ENCODE measurements at places on chromosomes 2 and 18.

GRCh38 chr2:118830881-118831280 lies 16.6 kb downstream of the EN1 start:
- DNase-seq, result no peak

GRCh38 chr2:120684289-120685065 lies 51.2 kb upstream of the GLI2 start:
- DNase-seq, result no peak

GRCh38 chr2:40279001-40279400 lies 172.9 kb downstream of the SLC8A1 start:
- no peak for DNase-seq

DNA sequence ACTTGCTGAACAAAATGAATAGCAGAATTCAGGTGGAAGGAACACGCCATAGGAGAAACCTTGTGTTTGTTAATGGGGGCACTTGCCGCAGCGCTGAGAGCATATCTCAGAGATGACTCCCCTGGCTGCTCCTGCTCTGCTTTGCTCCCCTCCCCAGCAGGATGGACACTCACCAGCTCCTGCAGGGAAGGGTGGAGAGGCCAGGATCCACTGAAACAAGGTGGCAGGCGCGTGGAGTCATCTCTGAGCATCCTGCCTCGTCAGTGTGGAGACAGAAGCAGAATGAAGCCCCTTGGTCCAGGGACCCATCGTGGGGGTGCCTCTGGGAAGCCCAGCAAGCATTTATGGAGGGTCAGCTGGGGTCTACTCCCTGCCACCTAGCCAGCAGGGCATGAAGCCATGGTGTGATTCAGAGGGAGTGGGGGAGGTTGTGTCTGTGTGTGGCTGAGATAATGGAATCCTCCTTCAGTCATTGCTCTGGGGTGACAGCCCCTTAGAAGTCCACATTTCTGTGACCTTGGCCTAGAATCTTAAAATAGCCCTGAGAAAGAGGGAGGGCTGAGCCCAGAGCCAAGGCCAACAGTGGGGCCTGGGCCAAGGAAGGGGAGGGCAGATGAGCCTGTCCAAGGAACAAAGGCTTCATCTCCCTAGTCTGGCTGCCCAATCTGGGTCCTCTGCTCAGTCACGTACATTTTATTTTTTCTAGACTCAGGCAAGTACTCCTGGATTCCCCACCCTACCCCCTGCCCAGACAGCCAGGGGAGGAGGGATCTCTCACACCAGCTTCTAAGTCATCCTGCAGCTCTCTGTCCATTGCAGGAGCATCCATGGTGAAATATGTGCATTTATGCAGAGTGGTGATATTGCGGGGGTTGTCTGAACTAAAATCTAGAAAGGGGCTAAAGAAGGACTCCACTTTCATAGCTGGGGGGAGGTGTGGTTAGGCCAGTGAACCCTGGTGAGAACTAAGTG lies 215.4 kb downstream of the ZBTB7C start:
- DNase-seq, result no peak

DNA sequence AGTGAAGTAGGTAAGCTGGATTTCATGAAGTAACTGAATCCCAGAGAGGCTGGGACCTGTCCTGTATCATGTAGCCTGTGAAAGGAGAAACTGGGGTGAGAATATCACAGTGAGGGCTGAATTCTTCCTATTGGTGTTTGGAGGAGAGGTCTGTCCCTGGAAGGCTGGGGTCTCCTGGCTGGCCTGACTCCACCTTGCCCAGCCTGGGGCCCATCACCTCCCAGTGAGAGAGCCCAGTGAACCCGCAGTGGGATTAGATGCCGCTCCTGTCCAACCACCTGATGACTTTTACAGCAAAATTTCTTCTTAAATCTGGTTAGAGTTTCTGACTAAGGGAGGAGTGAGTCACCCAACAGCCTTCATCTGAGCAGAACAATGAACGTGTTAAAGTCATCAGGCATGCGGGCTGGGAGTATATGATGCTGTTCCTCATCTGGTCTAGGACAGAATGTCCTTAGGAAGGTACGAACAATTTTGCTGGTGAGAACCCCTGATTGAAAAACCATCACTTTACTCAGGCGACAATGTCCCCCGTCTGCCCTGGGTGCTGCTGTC lies 152.9 kb downstream of the LPIN1 start:
- no peak for DNase-seq

- no peak for DNase-seq
Measured at GRCh38 chr2:12415536-12415935, 301.2 kb upstream of the TRIB2 start.

DNA sequence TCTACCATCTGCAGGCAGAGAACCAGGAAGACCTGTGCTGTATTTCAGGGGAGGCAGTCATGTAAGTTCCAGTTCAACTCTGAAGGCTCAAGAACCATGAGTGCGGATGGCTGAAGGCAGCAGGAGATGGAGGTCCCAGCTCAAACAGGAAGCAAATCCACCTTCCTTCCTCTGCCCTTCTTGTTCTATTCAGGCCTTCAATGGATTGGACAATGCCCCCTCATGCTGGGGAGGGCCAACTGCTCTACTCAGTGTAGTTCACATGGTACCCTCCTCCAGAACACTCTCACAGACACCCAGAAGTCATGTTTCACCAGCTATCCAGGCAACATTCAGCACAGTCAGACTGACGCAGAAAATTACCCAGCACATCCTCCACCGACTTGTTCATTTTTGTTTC lies 39.1 kb upstream of the RAB31 start:
- no peak for DNase-seq

DNA sequence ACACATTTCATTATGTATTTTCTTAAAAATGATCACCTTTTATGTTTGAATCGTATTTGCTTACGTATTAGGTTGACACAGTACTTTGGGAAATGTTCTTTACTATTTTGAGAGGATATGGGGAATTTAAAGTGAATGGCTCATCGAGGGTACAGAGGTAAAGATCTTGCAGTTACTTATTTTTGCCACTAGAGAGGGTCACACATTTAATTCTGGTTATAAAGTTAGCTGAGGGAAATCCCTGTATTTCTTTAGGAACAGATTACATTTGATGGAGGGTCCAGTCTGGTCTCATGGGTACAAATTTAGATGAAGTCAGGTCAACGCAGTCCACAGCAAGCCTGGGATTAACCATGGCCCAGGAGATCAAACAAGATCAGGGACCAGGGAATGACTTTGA lies 24.5 kb downstream of the DYNC2LI1 start:
- DNase-seq, result no peak

- DNase-seq, result no peak
Measured at GRCh38 chr2:149415086-149415485, 84.7 kb downstream of the LYPD6 start.

GRCh38 chr2:120764492-120764891 lies 28.8 kb downstream of the GLI2 start:
- no peak for DNase-seq

- DNase-seq, result no peak
Measured at GRCh38 chr2:73292906-73293533, 328 bp downstream of the EGR4 start.

GRCh38 chr18:27301615-27302378 lies 116.7 kb upstream of the CHST9 start:
- no peak for DNase-seq

DNA sequence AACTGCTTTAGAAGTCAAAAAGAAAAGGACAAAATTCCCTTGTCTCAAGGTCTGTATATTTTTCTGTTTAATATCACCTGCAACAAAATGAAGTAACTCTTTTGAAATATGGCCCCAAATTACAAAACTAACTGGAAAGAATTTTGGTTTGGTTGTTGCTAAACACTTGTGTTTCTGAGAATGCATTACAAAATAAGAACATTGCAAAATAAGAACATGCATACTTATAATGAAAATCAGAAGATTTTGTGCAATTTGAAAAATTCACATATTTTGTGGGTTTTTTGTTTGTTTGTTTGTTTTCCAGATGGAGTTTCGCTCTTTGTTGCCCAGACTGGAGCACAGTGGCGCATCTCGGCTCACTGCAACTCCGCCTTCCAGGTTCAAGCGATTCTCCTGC lies 21.8 kb downstream of the NDUFB3 start:
- no peak for DNase-seq

DNA sequence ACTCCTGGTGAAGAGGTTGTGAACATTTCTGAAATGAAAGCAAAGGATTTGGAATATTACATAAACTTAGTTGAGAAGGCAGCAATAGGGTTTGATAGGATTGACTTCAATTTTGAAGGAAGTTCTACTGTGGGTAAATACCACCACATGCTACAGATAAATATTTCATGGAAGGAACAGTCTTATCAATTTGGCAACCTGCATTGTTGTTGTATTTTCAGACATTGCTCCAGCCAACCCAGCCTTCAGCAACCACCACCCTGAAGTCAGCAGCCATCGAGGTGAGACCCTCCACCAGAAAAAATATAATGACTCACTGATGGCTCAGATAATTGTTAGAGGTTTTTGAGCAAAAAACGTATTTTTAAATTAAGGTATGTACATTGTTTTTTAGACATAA lies 10.0 kb downstream of the RDH14 start:
- no peak for DNase-seq

DNA sequence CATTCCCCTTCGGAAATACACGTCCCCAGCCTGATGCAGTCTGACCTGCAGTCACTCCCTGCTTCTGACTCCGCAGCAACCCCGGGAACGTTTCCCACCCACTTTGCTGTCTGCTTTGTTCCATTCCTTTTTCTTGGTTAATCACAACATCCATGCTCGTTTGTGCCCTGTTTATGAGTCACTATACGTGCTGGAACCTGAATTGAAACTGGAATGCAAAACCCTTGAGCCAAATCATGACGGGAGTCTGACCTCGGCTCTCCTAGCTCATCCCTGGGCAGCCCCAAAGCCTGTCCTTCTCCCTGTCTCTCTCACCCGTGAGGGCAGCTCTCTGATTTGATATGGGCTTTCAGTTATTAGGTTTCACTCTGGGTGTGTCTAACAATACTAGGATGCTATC lies 57.1 kb upstream of the RNF152 start:
- DNase-seq, result no peak

DNA sequence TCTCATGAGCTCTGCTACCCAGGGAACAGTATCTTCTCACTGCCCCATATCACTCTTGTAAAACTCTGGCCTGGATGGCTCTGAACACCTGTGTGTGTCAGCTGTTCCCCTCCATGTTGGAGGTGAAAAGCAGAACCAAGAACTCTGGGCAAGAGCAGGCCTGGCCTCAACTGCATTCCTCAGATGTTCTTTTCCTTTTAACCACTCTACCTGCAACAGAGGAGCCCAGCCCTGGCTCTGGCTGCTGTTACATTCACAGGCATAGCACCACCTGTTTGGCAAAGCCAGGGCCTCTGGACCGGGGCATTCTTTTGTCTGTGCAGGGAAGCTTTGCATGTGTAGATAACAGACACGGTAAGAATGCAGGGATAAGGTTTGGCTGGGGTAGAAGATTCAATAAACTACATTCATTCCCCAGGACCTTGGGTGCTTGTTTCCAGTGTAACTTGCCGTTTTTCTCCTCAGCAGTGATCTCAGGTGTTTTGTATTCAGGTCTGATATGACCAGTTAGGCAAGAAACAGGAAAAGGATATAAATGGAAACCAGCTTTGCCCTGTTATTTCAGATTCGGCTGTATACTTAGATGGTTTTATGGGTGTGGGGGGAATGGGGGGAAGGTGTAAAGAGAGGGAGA lies 95.1 kb downstream of the SPTBN1 start:
- peak; percentile 65 for DNase-seq

DNA sequence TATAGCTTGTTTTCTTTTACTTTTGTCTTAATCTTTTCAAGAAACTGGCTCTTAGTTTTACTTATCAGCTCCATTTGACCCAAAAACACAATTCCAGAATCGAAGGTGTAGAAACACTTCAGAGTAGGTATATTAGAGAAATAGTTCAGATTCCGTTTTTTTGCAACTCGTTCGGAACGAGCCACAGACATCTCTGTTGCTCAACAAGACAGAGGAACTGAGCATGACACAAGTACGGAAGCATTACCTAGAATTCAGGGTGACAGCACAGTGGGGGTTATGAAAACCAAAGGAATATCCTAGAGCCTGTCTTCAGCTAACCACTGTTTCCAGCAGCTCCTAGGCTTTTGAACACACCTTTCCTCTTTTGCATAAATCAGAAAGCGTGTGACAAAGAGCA lies 5.0 kb downstream of the HRH4 start:
- DNase-seq, result no peak

DNA sequence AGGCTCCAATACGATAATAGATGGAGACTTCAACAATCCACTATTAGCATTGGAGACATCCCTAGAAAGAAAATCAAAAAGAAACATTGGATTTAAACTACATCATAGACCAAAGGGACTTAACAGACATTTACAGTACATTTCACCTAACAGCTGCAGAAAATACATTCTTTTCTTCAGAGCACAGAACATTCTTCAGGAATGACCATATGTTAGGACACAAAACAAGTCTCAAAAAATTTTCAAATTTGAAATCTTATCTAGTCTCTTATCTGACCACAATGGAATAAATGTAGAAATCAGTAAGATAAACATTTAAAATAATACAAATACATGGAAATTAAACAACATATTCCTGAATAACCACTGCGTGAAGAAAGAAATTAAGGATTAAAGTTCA lies 68.7 kb downstream of the STRADB start:
- DNase-seq, result no peak

- DNase-seq, result peak; percentile 34
Measured at GRCh38 chr2:36351736-36352349, 3.7 kb upstream of the CRIM1 start.

GRCh38 chr2:30711646-30712085 lies 95.6 kb downstream of the CAPN13 start:
- DNase-seq, result peak; percentile 82

DNA sequence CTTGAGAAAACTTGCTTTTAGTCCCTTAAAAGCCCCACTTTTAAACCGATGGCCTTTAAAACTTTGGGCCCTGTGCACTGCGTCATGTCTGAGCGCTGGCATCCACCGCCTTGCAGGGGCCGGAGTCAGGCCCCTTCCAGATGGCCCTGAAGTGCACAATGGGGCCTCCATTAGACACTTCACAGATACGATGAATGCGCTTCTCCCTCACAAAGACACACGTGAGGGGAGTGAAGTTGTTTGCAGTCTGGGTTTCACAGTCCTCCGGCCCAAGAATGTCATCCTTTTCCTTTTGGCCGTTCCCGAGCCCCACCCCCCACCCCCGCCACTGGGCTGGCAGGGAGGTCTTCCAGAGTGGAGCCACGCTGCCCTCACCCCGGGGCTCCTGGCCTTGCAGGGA lies 415.1 kb upstream of the SALL3 start:
- no peak for DNase-seq

DNA sequence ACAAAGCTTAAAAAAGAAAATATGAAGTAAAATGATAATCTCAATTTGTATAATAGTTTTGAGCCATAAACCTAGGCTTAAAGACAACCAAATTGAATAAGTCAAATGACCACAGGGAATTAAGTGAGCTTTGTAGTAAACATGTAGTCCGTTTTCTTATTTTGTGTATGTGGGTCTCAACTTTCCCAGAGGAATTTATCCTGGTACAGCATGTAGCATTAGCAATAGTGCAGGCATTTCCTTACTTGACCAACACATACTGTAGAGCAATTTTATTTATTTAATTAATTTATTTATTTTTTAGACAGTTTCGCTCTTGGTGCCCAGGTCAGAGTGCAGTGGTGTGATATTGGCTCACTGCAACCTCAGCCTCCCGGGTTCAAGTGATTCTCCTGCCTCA lies 37.5 kb upstream of the MTCL1 start:
- DNase-seq, result no peak

Measured in NCI-H526 treated with DMSO at 0.1 percent for 48 hours (cell line).